ENCODE measurements at places on chromosomes 6 and 20.

- peak; percentile 52 for DNase-seq
These were observed 2.7 kb upstream of the DTD1 start for GRCh38 chr20:18585134-18585533.

DNA sequence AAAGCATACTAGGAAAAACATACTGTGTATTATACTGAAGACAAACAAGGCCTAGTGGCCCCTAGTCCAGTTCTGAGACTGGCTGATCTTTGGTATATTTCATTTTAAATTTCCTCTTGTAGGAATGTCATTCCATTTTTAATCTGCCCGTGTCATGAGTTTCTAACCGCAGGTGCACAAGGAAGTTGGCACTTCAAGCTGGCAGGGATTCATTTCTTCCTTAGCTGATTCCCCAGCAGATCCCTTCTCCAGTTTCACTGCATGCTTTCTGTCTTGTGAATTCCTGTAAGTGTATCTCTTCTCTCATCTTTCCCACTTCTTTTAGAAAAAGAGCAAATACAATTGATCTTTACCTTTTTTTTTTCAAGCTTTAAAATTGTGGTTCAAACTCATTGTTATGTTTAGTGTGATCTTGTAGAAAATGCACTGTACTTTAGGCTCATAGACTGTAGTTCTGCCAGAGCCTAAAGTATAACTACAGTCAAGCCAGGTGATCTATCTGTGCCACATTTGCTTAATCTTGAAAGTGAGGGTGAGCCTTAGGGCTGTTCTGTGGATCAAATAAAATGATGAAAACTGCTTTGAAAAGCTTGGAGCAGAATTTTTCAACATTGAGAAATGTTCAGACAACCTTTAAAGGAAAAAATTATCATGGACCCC, 37.0 kb downstream of the RNF217 start:
- no peak for DNase-seq

DNA sequence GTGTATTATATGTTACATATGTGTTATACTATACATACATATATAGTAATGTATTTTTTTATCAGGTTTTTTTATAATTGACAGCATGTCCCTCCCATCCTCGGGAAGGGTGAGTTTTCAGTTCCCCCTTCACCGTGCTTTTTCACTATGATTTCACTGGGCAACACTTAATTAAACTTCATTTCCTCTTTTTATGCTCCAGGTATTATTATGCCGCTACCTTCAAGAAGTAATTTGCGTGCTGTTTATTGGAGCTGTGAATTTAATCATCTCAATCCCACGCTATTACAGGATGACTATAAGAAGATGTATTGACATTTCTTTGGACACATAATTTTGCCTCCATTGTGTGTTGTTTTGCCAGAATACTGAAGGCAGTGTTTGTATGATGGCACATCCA, 228.6 kb downstream of the SAMD5 start:
- DNase-seq, result no peak

DNA sequence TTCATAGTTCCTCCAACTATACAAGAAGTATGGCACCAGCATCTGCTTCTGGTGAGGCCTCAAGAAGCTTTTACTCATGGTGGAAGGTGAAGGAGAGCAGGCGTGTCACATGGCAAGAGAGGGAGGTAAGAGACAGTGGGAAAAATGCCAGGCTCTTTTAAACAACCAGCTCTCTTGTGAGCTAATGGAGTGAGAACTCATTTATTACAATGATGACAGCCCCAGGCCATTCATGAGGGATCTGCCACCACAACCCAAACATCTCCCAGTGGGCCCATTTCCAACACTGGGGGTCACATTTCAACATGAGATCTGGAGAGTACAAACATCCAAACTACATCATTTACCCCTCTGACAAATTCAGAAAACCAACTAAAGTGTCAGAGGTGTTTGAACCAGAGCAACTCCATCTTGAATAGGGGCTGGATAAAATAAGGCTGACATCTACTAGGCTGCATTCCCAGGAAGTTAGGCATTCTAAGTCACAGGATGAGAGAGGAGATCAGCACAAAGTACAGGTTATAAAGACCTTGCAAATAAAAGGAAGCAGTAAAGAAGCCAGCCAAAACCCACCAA, 2.2 kb upstream of the UBD start:
- DNase-seq, result no peak

DNA sequence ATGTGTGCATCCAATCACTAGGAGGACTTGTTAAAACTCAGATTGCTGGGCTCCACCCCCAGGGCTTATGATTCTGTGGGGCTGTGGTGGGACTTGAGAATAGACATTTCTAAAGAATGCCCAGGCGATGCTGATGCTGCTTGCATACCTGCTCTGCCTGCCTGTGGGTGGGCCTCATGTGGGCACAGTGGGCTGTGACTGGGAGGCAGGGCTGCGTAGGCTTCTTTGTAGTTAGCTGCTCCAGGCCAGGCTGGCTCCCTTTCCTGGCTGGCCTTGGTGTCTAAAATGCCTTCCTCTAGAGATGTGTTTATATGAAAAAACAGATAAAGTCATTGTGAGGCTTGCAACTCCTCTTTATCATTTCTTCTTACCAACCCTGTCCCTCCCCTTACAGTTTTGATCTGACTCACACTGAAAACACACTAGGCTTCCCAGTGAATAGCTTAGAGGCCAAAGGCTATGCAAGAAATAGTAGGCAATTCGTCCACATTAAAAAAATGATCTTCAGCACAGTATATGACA, 495.5 kb upstream of the MAP3K7 start:
- peak; percentile 10 for DNase-seq

- peak; percentile 39 for DNase-seq
These were observed 2.9 kb downstream of the SPAG4 start for GRCh38 chr20:35618263-35619131.

DNA sequence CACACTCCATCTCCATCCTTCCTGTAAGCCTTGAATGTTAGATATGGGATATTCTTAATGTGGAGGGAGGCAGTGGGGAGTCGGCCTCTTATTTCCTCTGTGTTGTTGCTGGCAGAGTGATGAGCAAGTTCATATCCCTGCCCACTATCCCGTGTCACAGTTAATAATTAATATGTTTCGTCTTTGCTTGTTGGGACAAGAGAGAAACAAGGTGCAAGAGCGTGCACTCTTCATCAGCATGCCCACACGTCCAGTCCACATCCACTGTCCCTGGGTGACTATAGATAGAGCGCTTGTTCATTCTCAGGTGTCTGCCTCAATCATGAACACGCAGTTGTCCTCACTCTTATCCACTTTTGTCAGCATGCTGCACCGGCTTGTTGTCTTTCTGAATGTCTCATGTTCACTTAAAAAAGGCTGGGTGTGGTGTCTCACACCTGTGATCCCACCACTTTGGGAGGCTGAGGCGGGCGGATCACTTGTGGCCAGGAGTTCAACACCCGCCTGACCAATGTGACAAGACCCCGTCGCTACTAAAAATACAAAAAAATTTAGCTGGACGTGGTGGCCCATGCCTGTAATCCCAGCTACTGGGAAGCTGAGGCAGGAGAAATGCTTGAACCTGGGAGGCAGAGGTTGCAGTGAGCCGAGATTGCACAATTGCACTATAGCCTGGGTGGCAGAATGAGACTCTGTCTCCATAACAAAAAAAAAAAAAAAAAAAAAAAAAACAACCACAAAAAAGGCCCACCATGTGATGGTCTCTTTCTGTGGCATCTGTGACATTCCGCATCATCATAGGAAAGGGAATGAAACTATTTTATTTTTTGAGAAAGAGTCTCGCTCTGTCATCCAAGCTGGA, 34.2 kb downstream of the PPP1R3G start:
- DNase-seq, result no peak

DNA sequence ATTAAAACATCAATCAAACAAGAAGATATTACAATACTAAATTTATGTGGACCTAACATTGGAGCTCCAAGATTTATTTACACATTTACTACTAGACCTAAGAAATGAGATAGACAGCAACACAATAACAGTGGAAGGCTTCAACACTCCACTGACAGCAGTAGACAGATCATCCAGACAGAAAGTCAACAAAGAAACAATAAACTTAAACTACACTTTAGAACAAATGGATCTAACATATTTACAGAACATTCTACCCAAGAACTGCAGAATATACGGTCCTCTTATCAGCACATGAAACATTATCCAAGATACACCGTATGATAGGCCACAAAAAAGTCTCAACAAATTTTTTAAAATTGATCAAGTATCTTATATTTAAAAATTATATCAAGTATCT, 27.0 kb downstream of the SLC17A1 start:
- DNase-seq, result no peak

GRCh38 chr6:54877713-54878317, 31.2 kb downstream of the FAM83B start:
- DNase-seq, result no peak

DNA sequence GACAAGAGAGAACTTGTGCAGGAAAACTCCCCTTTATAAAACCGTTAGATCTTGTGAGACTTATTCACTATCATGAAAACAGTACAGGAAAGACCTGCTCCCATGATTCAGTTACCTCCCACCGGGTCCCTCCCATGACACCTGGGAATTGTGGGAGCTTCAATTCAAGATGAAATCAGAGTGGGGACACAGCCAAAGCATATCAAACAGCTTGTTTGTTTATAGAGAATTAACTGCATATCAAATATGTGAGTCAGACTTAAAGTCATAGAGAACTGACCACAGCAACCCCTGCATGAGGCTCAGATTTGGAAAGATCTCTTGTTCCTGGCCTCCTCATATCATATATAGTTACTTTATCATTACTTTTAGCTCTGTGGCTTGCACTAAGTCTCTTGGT, 29.1 kb upstream of the HDAC2 start:
- no peak for DNase-seq

DNA sequence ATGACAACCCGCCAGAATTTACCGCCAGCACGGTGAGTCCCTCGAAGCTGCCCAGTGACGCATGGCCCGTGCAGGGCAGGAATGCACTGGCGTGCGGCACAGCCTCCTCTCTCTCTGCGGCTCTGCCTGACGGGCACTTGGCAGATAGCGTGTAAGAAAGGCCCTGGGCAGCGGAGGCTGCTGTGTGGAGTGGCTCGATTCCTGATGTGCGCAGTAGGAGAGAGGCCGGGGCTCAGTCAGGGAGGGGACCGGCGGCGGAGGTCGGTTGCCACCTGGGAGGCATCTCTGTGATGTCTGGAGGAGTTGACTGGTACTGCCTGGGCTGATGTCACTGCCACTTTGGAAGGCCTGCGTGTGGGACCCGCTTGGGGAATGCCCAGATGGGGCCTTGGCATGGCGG, 170.7 kb downstream of the TAF4 start:
- no peak for DNase-seq

DNA sequence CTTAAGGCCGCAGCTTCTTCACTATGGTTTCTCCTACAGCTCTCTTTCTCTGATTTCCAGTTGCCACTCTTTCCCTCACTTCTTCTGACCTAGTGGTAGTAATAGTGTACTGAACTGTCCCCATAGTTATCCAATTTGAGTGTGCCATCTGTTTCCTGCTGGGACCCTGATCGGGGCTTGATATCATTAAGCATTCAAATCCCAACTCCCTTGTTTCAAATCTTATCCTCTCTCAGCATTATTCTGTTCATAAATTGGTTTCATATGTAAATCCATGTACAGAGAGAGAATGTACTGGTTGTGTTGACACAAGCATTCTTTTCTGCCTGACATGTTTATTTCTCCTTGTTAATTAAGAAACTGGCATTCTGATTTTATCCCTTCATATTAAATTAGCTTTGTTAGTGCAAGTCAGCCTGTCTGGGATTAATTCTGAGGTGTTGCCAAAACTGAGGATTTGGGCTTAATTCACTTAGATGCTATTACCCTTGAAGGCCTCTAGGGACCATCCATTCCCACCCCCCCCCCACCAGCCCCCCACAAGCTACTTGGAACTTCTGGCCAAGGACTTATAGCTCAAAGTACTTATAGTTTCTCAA, 84.6 kb upstream of the PROKR2 start:
- DNase-seq, result no peak

DNA sequence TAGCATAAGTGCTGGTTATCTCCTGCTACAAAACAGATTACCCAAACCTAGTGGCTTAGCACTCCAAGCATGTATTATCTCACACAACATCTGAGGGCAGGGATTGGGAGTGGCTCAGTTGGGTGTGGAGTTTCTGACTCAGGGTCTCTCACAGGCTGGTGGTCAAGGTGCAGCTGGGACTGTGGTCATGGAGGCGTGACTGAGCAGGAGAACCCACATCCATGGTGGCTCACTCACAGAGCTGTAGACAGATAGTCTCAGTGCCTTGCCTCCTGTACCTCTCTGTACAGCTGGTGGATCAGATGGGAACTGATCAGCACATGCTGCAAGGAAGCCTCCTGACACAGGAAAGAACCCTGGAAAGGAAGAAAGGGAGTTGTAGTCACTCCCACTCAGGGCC, 83.1 kb upstream of the CST7 start:
- DNase-seq, result no peak

DNA sequence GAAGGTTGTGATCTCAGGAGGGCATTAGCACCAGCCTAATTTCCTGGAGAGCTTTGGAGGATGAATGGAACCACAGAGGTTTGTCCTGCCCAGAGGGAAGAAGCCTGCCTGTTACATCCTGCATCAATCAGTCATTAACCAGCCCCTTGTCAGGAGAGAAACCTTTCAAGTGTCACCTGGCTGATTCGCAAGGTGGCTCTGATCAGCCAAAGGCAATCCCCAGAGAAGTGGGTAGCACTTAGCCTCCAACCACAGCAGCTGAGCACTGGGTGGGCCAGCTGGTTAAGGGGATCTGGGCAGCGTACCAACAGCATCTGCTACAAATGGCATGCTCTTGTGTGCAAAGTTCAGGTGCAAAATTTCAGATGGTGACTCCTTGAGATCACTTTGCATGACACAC, 26.9 kb downstream of the ANKEF1 start:
- no peak for DNase-seq

GRCh38 chr6:132491881-132492280, 21.0 kb downstream of the STX7 start:
- no peak for DNase-seq

DNA sequence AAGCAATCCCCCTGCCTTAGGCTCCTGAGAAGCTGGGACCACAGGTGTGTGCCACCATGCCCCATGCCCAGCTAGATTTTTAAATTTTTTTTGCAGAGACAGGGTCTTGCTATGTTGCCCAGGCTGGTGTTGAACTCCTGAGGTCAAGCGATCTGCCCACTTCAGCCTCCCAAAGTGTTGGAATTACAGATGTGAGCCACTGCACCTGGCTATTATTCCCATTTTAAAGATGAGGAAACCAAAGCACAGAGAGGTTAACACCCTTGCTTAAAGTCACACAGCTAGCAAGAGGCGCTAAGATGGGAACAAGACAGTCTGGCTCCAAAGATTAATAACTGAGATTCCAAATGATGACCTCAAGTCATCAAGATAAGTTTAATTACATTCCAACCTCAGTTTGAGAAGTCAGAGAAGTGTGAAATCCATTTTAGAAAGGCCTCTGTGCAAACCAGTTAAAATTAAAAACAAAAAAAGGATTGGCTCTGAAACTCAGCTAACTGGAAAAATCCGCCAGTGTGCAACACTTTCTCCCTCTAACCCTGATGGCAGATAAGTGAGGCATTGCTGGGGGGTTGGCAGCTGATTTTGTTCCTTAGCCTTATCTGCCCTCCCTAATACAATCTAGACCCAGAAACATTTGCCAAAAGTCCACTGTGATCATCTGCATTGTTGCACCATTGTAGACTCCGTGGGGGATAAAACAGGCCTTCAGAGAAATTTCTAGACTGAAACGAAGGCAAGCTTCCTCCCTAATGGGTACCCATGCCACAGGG, 55.5 kb downstream of the CPNE5 start:
- DNase-seq, result peak; percentile 17

GRCh38 chr6:16624636-16625290, 136.5 kb downstream of the ATXN1 start:
- no peak for DNase-seq

Data from fibroblast of pulmonary artery (primary cell).